Cardiac fibroblast (primary cell): ENCODE measurements at places on chromosomes 6 and 20.

DNA sequence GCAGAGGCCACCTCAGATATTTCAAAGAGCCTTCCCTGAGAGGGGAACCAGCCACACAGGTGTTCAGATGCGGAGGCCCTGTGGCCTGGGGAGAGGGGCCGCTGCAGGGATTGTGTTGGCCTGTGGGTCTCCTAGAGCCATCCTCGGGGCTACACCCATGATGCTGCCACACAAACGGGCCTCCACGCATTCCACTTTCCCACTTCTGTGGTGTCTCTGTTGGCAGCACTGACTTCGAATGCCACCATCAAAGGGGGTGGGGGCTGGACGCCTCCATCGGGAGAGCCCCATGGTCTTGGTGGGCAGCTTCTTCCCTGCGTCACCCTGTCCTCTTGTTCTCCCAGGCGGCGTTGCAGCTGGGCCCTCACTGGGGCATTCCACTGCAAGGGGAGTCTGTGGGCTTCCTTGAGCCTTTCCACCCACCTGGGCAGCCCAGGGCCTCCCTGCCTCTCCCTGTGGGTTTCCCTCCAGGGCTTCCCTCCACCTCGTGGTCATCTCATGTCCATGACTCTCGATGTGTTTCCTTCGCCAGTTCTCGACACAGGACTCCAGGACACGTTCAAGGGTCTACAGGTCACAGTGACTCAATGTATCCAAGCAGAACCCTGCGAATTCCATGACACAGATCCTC lies 145.5 kb downstream of the ERMARD start:
- no peak for DNase-seq

- peak; percentile 4 for DNase-seq
These were observed 771.7 kb downstream of the EPHA7 start for GRCh38 chr6:92647630-92648029.

GRCh38 chr6:22119500-22119899 lies 177.3 kb downstream of the PRL start:
- no peak for DNase-seq

- no peak for DNase-seq
These were observed 8.3 kb downstream of the MTCL3 start for GRCh38 chr6:127510876-127511275.

DNA sequence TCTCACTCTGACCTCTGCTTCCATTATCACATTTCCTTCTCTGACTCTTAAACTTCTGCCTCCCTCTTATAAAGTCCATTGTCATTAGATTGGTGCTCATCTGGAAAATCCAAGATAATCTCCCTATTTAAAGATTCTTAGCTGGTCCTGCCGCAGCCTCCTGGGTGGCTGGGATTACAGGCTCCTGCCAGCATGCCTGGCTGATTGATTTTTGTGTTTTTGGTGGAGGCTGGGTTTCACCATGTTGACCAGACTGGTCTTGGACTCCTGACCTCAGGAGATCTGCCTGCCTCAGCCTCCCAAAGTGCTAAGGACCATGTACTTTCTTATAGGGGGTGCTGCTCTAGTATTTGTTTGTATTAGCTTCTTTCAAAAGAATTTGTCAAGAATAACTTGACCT lies 5.3 kb upstream of the RPF2 start:
- DNase-seq: no peak

DNA sequence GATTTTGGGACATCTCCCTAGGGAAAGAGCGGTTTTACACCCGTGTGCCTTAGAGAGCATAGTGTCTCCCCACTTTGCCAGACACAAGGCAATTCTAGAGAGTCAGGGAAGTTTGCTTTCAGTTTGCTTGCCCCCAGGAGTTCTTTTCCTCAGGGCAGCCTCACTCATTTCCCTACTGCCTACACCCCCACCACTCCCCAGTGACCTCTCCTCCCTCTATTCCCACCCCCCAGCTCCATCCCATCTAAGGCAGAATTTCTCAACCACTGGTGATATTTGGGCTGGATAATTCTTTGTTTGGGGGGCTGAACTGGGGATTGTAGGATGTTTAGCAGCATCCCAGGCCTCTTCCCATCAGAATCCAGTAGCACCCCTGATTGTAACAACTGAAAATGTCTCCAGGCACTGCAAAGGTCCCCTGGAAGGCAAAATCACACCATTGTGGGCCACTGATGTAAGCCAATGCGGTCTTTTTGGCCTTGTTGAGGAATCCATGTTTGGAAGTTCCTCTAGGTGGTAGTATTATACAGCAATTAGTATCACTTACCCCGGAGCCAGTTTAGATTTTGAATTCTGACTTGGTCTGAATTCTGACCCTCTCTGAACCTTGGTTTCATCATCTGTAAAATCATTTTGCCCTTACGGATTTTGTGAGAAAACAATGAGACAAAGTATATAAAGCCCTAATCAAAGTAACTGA lies 1.3 kb downstream of the EPPIN start:
- DNase-seq: peak; percentile 44

- DNase-seq: no peak
These were observed 39.7 kb downstream of the THBS2 start for GRCh38 chr6:169213814-169214520.

DNA sequence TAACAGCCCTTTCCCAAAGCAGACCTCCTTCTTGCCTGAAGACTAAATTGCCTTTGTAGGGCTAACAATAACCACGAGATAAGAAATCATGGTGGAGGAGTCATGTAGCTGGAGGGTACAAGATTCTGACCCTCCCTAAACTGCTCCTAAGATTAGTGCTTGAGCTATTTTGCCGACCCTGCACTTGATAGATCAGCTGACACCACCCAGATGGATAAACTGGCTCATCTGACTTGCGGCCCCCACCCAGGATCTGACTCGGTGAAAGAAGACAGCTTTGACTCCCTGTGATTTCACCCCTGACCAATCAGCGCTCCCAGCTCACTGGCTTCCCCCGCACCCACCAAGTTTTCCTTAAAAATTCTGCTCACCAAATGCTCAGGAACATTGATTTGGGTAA lies 57.6 kb upstream of the UNC93A start:
- no peak for DNase-seq

DNA sequence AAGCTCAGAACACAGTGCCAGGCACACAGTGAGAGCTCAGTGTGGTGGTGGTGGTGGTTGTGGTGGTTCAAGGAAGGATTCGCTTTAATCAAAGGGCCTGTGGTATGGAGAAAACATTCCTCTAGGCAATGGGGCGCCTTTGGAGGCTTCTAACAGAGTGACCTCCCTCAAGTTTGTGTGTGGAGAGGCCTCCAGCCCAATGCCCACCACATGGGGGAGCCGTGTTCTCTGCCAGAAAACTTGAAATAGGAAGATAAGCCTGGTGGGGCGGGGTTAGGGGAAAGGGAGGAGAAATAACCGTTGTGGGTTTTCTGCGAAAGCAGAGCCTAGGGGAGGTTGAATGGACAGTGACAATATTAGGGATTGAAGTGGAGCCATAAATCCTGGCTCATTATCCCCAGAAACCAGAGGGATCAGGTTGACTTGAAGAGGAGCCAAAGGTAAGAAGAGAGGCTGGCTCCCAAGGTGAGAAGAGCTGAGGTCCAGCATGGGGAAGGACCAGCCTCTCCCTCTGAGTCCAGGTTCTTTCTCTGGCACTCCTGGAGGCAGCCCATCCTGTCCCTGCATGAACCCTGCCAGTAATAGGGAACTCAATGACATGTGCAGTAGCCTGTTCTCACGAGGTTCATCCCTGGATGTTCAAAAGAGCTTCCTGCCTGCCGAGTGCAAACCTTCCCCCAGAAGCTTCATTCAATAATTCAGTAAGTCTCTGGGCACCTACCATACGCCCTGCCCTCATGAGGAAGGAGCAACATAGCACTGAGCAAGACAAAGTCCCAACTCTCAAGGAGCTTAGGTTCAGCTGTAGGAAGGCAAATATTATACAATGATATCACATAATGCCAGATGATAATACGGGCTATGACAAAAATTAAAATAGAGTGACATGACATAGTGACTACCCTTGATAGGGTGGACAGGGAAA lies 51.4 kb downstream of the TGM2 start:
- DNase-seq: no peak

- DNase-seq: no peak
These were observed 1459.9 kb downstream of the GRIK2 start for GRCh38 chr6:102853249-102853955.

DNA sequence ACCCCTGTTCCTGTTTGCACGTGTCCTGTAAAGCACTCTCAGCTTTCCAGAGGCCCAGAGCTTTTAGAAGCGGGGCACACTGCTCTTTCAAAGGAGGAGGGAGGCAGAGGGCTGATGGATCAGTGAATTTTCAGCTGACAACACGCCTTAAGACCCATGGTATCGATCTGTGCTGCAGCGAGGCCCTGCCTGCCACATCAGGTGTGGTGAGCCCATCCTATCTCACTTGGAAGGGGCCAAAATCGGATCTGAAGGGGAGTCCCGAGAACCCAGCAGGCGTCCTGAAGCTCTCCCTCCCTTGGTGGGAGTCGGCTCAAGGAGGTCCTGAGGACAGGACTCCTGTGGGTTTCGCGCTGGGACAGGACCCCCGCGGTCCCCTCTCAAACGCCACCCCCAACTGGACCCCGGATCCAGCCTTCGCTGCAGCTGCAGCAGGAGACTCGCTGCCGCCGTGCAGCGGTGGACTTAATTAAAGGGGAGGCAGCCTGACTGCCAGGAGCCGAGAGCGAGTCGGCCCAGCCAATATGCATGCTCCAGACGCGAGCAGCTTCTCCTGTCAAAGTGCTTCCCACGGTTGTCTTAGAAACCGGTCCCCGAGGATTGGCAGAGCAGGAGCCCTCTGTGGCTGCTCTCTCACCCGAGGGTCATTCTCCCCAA lies 580.0 kb upstream of the ZNF337 start:
- DNase-seq: peak; percentile 4

- DNase-seq: no peak
These were observed 6.0 kb downstream of the STMND1 start for GRCh38 chr6:17107863-17108262.

- DNase-seq: no peak
These were observed 82.1 kb downstream of the ASXL1 start for GRCh38 chr20:32440069-32440757.

- DNase-seq: peak; percentile 77
These were observed 5.9 kb upstream of the VSTM2L start for GRCh38 chr20:37896932-37897548.

- DNase-seq: no peak
These were observed 53.4 kb downstream of the MYLK4 start for GRCh38 chr6:2697291-2697690.

DNA sequence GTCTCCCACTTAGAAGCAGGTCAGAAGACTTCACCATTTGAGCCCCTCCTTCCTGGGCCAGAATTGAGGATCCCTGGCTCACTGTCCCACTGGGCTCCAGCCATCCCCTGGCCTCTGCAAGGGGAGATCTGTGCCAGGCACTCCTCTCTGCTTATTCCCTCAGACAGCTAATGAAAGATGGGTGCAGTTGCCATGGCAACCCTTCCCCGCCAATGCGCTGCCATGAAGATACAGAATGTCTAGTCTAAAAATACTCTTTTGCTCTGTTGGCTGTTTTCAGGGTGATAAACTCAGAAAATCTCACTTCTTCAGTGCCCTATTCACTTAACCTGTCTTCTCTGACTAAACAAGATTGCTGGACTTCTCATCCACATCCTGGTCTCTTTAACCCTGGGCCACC lies 13.6 kb upstream of the TTLL2 start:
- DNase-seq: no peak

GRCh38 chr6:141641406-141641805 lies 491.3 kb upstream of the GJE1 start:
- no peak for DNase-seq

- no peak for DNase-seq
These were observed 32.0 kb downstream of the CFAP61 start for GRCh38 chr20:20084296-20084752.

DNA sequence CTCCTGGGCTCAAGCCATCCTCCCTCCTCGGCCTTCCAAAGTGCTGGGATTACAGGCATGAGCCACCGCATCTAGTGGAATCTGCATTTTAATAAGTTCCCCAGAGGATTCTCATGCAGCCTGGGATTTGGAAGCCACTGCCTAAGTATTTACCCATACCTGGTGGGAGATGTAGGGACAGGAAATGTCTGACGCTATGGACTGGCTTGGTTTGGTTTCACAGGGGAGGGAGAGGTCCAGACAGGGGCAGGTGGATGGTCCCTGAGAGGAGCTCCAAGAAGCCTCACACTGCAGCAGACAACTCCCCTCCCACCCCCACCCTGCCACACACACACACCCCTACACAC lies 4.4 kb downstream of the VSTM2L start:
- DNase-seq: no peak

GRCh38 chr20:38545771-38546170 lies 35.2 kb upstream of the ADIG start:
- DNase-seq: no peak

GRCh38 chr6:134875367-134875766 lies 74.5 kb downstream of the ALDH8A1 start:
- DNase-seq: peak; percentile 62
